ENCODE measurements at places on chromosomes 12 and 14.

DNA sequence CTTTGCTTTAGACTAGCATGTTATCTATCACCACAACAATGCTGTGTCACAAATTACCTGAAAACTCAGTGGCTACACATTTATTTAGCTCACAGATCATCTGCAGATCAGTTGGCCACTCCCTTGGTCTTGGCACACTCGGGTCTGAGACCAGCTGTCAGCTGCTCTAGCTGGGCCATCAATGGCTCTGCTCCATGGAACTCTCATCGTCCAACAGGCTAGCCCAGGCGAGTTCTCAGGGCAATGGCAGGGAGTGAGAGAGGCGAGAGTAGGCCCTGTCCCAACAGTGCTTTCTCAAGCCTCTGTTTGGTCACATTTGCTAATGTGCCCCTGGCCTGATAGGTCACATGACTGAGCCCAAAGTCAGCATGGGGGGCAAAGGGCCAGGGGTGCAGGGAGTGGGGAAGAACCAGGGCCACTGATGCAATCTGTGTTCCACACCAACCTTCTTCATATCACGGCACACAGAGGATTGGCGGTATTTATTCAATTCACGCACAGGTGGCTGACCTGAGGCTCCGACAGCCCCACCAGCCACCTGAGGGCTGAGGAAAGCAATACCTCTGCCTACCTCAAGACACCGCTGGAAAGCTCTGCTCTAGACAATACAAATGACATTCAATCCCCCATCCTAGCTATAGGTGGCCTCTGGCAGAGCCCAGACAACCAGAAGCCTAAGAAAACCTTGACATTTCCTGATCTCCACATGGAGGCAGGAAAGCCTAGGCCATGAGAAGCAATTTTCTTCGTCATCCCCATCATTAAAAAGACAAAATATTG lies 82.5 kb downstream of the NT5DC3 start:
- no peak for DNase-seq

DNA sequence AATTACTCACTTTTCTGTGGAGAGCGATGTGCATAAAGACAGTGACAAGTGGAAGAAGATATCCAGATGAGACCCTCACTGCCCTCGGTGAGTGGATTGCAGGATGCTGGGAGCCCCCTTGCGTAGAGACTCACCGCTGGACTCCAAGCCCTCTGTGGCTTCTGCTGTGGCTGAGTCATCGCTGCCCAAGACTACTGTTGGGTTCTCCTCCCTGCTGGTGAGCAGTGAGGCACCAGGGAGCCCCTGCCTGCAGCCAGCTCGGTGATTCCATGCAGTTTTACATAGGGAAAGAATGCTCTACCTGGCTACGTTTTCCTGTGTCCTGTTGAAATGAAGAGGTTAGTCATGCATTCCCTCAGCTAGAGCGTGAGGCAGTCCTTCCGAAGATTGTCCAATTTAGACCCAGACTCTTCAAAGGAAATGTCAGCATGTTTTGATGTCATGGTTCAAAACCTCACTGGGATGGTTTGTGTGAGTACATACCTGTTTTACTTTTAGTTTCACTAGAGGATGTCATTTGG lies 28.2 kb downstream of the TRAF3 start:
- DNase-seq, result peak; percentile 71

GRCh38 chr12:12982331-12982730 lies 17.7 kb downstream of the HEBP1 start:
- DNase-seq, result no peak

DNA sequence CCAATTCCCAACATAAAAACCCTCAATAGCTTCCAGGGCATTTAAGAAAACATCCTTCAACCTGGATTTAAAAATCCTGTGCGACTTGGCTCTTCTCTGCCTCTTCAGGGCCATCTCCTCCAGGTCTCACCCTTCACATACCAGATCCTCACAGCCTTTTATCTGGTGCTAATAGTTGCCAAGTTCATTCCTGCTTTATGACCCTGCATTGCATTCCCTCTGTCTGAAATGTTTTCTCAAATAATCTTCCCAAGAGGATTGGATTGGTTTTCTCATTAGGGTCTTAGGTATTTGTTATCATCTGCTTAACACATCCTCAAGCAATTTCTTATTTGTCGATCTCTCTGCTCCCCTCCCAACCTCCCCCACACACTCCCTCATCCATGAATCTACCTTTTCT lies 832.0 kb downstream of the GALC start:
- no peak for DNase-seq

GRCh38 chr12:120722784-120723183 lies 2.8 kb upstream of the ACADS start:
- DNase-seq, result no peak

GRCh38 chr14:94128216-94128839 lies 1.1 kb downstream of the IFI27L2 start:
- DNase-seq, result no peak

- DNase-seq, result no peak
Observed at GRCh38 chr14:65881642-65882041, 469.1 kb downstream of the FUT8 start.

DNA sequence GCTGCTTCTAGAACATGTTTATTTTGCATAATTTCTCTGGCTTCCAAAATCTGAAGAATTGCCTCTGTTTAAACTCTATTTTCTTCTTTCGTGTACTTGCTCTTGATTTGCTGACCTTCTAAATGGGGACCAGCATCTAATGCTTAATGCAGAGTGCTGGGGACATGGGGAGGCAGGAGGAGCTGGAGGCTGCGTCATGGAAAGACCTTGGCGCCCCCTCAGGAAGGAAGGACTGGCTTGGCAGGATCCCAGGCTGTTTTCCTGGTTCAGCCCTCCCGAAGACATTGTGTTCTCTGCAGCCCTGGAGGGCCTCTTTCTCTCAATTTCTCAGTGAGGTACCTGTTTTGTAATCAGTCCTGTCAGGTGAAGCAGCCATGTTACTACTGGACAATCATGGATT lies 5.5 kb downstream of the PRKCH start:
- no peak for DNase-seq

DNA sequence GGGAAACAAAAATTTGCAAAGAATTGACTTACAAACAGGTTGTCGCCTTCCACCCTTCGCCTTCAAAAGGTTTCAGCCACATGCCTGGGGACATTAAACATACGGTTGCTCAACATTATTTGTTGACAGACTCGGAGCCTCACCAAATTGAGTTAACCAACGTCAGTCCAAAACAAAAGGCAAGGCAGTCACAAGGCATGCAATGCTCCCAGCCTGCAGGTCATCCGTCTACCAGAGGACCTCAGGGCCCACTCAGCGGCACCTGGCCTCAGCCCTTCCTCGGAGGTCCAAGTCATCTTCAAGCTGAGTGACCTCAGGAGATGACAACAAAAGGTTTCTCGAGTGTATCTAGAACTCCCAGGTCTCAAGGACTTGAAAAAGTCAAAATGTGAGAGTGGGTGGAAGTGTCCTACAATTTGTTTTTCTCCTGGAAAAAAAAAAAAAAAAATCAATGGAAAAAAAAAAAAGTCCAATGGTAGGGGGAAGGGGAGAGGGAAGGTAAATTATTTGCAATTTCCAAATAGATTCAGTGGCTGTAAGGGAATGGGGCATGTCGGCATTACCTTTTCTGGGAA lies 64.3 kb downstream of the KDM2B start:
- DNase-seq, result no peak

DNA sequence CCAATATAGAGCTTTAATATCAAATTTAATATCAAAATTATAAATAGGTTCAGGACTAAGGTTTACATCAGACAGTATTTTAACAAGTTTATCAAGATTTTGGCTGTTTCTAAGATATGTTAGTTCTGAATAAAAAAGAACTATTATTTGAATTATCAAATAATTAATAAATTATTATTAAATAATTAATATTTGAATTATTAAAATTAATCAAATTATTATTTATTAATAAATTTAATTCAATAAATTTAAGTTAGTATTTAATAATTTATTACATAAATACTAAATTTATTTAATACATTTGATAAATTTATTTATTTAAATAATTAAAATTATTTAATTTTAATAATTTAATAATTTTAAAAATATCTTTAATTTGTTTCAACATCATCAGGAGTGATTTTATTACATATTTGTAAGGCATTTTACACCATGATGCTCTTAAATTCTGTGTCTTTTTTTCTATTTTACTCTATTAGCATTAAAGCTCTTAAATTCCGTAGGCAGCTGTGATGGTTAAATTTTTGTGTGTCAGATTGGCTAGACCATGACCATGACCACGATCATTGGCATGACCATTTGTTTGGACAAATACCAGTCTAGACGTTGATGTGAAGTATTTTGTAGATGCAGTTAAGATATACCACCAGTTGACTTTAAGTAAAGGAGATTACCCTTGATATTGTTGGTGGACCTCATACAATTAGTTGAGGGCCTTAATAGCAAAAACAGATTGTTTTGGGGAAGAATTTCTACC lies 82.6 kb downstream of the BBS10 start:
- DNase-seq, result no peak

GRCh38 chr12:111838353-111838752 lies 3.7 kb upstream of the MAPKAPK5 start:
- no peak for DNase-seq

DNA sequence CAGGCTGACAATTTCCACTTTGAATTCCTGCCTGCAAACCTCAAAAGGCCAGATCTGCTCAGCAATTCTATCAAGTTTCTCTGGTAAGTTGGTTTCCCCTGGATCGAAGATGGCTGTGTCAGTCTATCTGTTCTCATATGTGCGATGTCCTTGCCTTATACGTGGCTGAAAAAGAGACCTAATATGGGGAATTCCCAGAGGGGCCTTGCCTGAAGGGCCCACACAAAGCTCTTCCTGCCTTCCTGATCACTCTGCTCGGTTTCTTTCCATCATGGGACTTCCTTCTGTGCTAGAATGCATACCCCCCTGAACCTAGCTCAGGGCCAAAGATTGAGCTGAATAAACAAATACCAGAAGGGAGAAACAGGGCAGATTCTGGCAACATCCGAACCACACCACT lies 13.2 kb downstream of the TCL1B start:
- DNase-seq, result no peak

DNA sequence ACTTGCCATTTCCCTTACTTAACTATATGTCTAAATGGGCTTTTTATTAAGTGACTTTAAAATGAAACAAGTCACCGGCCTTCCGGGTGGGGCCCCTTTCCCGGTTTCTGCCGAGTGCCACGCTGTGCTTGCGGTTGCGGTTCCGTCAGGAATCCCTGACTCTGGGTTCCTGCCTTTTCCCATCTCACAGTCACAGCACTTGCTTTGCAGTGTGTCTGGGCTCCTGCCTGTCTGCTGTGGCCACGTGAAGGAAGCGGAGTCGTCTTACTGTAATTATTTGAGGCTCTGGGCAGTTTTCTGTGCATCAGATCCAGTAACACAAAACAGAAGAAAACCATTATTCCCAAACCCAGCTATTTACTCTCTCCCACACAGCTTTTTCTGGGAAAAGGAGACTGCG lies 44.0 kb upstream of the FRMD6 start:
- no peak for DNase-seq

GRCh38 chr12:43151441-43151981 lies 400.5 kb downstream of the ADAMTS20 start:
- no peak for DNase-seq

GRCh38 chr14:105205673-105206208 lies 24.6 kb upstream of the NUDT14 start:
- no peak for DNase-seq

DNA sequence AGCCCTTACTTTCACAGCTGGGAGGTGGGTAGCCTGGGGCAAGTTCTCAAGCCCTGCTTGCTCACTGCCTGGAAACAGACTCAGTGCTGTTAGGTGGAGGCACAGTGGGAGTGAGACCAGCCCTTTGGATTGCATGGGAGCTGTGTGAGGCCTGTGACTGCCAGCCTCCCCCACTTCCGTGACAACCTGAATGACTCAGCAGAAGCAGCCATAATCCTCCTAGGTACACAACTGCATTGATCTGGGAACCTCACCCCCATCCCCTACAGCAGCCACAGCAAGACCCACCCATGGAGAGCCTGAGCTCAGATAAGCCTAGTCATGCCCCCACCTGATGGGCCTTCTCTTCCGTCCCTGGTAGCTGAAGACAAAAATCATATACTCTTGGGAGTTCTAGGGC lies 26.4 kb downstream of the ALG10 start:
- no peak for DNase-seq

DNA sequence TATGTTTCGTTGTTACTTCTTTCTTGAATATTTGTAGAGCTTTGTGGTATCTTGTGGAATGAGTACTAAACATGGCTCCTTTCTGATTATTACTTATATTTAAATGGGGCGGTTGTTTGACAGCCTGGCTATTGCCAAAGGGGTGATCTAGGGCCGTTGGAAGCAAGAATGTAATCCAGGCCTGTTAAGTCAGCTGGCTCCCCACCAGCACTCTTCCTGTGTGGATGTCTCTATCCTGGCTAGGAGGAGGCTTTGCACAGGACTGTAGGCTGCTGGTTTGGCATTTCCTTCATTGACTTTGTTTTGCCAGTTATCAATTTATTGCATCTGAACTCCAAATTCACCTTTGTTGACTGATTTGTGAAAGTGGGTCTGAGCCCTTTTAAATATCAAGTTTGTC lies 5.6 kb downstream of the FAM234B start:
- DNase-seq, result no peak

DNA sequence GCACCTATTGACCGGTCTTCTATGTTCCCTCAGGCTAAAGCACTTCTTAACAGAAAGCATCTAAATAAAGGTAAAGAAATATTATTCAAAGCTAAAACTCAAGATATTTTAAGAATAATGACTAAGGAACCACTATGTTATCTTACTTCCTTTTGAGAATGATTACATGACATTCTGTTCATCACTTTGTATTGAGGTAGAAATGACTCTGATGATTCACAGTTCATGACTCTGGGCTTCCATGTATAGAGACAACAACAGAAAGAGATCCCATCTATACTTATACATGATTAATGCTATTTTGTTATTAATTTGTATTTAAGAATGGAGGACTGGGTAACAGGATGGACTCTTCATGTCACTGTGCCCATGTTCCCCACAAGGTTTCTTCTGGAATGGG lies 218.3 kb upstream of the OR4E1 start:
- no peak for DNase-seq

DNA sequence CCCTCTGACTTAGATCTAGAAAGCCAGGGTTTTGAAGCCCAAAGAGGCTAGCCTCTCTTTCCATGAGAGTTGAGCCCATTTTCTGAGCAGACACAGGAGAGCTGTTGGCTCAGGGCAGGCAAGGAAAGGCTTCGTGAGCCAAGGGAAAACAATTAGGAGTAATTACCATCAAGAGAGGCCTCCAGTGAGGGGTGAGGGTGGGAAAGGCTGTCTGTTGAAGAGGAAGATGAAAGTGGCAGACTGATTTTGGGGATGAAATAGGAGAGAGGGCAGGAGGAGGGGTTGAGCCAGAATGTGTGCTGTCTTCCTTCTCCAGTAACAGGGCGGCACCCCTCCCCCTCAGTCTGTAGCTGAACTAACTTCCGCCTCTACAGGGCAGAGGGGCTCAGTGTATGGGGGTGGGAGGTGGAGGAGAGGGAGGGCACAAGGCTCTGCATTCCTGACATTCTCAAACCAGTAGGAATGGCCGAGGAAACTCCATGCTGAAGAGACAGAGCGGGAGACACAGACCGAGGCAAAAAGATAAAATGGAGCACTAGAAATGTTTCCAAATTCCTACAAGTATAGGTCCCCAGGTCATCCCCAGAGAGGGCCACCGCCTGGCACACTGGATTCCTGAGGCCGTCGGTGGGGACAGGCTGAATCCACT lies 33.1 kb upstream of the COL2A1 start:
- no peak for DNase-seq

GRCh38 chr14:106417224-106418049 lies 891.1 kb downstream of the TMEM121 start:
- peak; percentile 100 for DNase-seq

GRCh38 chr12:109631302-109631701 lies 57.7 kb downstream of the MVK start:
- DNase-seq, result no peak

GRCh38 chr12:113392988-113393579 lies 10.6 kb downstream of the SDS start:
- DNase-seq, result no peak

GRCh38 chr12:11202811-11203210 lies 16.1 kb upstream of the TAS2R42 start:
- no peak for DNase-seq

Data from stimulated activated CD8-positive, alpha-beta memory T cell treated with anti-CD3 and anti-CD28 coated beads, Interleukin-7, amount 100 ng/mL, for 48 hours (primary cell).